ENCODE measurements at places on chromosomes 2 and 18.

DNA sequence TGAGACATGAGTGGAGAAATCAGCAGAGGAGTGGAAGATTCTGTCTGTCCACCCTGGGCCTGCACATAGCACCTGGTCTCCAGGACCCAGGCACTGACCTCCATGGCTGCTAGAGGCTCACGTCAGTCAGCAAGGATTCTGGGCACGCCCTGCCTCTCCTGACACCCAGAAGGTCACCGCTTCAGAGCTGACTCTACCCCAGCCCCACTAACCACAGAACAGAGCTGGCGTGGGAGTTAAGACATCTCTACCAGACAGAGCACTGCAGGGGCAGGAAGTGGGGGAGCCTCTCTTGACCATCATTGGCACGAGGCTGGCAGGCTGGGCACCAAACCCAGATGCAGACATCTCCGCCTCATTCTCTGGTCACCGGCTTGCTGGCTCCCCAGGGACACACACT is 3.0 kb downstream of the ADCY3 start:
- no peak for DNase-seq

DNA sequence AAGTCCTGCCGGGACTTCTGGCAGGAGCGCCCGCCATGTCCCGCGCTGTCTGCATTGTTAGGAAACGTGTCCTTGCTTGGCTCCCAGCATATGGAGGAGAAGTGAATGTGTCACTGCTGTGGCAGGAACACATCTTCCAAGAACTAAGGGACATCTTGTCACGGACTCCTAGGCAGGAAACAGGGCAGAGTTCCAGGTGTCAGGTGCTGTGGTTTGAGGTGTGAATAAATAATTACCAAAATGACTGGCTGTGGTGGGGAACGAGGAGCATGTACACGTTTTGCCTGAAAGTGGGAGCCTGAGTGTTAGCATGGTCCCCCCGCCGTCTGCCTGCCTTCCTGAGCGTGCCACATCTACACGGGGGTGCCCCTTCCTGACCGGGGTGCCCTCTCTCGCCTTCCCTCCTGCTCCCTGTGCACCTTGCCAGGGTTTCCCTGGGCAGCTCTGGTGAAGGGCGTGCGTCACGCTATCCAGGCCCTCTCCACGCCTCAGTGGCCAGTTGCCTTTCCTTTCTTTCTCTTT is 237.5 kb downstream of the LDLRAD4 start:
- DNase-seq: no peak

- DNase-seq: no peak
These were observed 153.3 kb downstream of the TMEM182 start for GRCh38 chr2:102915128-102915527.

DNA sequence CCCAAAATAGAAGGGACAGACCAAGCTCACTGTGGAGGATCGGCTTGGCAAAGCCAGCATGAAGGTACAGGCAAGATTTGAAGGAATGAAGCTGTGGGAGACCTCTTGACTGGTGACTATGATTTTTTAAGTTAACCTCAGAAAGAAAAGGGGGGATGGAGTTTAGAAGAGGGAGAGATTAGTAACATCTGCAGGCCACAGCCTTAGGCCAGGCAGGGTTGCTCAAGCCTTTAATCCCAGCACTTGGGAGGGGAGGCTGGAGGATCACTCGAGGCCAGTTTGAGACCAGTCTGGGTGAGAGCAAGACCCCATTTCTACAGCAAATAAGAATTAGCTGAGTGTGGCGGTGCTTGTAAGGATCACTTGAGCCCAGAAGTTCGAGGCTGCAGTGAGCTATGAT is 46.6 kb downstream of the ZNF532 start:
- DNase-seq: no peak

DNA sequence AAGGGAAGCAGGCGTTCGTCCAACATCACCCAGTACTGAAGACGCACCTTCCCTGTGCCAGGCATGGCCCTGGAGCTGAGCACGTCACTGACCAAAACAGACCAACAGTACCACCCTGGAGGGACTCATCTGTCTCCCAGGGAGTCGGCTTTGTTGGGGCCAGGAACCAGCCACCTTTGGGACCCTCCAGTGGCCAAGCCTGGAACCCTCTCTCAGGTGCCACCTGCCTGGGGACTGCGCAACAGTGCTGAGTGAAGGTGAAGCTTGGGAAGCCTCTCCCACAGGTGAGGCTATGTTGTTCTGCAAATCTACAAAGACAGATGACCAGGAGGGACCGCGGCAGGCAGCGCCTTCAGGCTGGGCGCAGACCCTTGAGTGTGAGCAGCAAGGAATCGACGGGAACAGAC is 91.4 kb upstream of the OTOS start:
- DNase-seq: peak; percentile 12

DNA sequence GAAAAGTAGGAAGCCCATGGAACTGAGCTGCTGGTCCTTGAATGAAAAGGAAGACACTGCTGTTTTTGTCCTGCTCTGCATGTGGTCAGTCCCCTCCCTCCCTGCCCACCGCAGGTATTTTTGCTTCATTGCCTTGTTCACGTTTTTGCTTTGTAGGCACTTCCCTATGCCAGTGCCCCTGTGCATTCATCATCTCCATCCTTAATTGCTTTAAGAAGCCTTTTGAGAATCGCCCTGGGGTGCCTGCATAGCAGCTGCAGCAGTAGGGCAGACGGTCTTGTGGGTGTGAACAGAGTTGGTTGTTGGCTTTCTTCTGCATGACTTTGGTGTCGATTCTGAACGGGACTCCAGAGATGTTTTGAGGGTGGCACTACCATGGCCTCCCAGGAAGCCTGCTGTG is 97.0 kb downstream of the CABLES1 start:
- no peak for DNase-seq

- DNase-seq: no peak
These were observed 85.8 kb downstream of the POU3F3 start for GRCh38 chr2:104939570-104940217.

GRCh38 chr2:126886211-126886915 is 12.3 kb upstream of the TEX51 start:
- no peak for DNase-seq

DNA sequence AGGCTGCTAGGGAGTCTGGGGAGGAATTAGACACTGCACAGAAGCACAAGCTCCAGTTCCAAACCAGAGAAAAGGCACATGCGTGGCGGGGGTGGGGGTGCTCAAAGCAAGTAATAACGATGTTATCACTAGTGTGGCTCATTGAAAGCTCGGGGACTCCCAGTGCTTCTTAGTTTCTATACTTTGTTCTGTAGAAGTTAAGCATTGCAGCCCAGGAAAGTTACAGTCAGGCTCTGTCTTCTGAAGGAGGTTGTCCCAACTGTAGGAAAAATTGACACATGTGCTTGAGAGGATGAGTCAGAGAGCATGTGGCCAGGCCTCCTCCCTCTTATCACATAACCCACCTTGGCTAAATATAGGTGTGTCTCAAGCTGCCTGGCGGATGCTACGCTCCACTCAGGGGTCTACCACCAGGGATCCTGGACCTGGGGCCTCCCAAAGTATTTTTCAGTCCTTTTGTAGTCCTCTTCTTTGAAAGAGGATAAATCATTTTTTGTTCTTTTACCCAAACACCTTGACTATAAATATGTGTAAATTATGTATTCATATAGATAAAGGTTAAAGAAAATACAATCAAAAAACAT is 3.8 kb downstream of the GALNT5 start:
- peak; percentile 87 for DNase-seq

GRCh38 chr2:192773044-192773443 is 578.3 kb upstream of the TMEFF2 start:
- DNase-seq: no peak

- no peak for DNase-seq
These were observed 38.4 kb upstream of the NCKAP5 start for GRCh38 chr2:133606616-133607015.

DNA sequence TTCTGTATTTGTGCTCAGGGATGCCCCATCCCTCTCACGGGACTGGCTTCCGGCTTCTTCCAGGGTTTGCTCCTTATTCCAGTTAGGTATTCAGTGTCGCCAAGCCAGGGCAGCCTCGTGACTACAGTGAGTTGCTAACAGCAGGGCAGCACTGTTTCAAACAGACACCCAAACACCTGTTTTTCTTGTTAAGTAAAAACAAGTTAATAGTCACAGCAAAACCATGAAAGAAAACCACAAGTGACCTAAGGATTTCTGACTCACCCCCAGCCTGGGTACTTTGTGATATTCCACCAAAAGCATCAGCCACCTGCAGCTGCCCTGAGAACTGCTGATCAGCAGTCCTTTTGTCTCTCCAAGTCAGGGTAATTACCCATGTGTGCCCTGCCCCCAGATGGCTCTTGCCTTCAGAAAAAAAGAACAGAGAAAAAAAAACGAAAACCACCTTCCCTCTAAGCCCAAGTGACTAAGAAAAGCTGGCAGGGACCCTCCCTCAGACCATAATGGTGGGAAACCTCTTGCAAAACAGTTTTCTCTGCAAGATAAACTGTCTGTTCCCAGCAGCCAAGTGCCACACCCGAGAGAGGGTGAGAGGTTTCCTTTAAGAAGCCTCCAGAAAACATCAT is 178.2 kb downstream of the ANAPC1 start:
- DNase-seq: no peak

DNA sequence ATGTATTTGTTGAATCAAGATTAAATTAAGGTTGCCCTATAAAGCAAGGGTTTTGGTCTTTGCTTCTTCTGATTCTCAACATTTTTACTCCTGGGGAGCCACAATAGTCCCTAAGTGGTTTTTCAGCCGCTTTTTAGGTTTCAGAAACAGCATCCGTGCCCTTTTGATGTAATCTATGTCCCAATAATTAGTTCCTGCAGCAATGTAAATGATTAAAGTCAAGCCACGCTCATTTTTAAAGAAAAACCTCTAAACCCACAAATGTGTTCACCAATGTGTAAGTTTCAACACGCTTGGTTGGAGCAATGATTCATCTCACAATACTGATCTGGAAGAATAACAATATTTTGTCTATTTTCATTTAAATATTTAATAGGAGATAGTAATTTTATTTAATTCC is 5.6 kb downstream of the ARL4C start:
- no peak for DNase-seq

- DNase-seq: no peak
These were observed 40.1 kb upstream of the PTH2R start for GRCh38 chr2:208366215-208367127.

DNA sequence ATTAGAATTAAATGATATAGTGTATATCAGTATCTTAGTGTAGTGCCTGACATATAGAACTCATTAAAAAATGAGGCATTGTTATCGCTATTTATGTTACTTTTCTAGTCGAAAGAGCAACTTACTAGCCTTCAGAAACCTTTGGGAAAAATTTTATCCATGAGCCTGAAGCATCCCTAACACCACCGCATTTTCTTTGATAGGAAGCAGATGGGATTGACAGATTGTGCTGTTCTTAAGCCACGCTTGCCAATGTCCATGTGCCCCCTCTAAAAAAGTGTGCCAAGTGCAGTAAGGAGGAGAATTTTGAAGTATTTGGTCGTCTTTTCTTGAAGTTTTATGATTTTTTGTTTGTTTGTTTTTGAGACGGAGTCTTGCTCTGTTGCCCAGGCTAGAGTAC is 29.1 kb downstream of the PPM1B start:
- DNase-seq: no peak

GRCh38 chr18:8623549-8624106 is 14.4 kb downstream of the RAB12 start:
- DNase-seq: no peak

DNA sequence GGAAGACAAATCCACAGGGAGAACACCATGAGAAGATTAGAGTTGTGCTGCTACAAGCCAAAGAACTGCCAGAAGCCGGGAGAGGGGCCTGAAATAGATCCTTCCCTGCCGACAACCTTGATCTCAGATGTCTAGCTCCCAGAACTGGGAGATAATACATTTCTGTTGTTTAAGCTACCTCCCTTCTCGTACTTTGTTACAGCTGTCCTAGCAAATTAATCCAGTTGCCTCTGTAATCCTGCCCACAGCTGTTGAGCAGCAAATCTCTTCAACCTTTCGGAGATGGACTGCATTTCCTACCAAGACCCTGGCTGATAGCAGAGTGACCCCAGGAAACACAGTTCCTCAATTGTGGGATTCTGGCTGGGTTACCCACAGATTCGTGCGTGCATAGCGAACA is 2.6 kb upstream of the TBC1D8 start:
- DNase-seq: no peak

- no peak for DNase-seq
These were observed 16.3 kb downstream of the FOSL2 start for GRCh38 chr2:28408764-28409599.

- no peak for DNase-seq
These were observed 97.7 kb upstream of the TFCP2L1 start for GRCh38 chr2:121382744-121383143.

- no peak for DNase-seq
These were observed 117.2 kb downstream of the CERS6 start for GRCh38 chr2:168573128-168573903.

- no peak for DNase-seq
These were observed 387.6 kb upstream of the TNP1 start for GRCh38 chr2:217247476-217247875.

- no peak for DNase-seq
These were observed 42.9 kb upstream of the SNED1 start for GRCh38 chr2:240955306-240956170.

DNA sequence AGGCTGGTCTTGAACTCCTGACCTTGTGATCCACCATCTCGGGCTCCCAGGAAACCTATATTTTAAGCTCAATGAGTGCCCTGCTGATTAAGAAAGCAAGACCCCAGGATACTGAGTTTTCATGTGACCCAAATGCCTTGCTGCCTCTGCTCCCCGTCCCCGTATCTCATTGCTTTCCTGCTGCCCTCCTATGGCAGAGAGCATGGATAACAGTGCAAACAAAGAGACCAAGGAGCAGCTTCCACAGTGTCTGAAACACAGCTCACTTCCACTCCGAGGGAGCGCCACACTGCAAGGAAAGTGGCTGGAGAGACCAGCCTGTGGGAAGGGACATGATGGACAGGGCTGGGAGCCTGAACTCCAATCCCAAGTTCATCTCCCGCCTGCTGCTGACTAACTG is 246.8 kb downstream of the TMEM182 start:
- DNase-seq: peak; percentile 19

GRCh38 chr2:230700447-230700846 is 12.2 kb upstream of the CAB39 start:
- no peak for DNase-seq

GRCh38 chr2:33530690-33531548 is 54.5 kb downstream of the RASGRP3 start:
- no peak for DNase-seq

GRCh38 chr18:23825978-23826405 is 136.7 kb downstream of the LAMA3 start:
- DNase-seq: no peak

- no peak for DNase-seq
These were observed 85.0 kb downstream of the TTC27 start for GRCh38 chr2:32712870-32713269.

GRCh38 chr2:6186332-6187151 is 494.4 kb downstream of the SOX11 start:
- DNase-seq: peak; percentile 73

GRCh38 chr2:45585267-45585861 is 25.7 kb downstream of the SRBD1 start:
- DNase-seq: no peak

- DNase-seq: no peak
These were observed 79.6 kb upstream of the REV1 start for GRCh38 chr2:99569386-99569785.

- DNase-seq: no peak
These were observed 41.3 kb downstream of the SCG2 start for GRCh38 chr2:223560749-223561435.

- no peak for DNase-seq
These were observed 193.0 kb downstream of the RAB3GAP1 start for GRCh38 chr2:135245071-135245470.

- no peak for DNase-seq
These were observed 818.4 kb upstream of the FSHR start for GRCh38 chr2:49972699-49973098.
